Stimulated activated CD8-positive, alpha-beta memory T cell treated with anti-CD3 and anti-CD28 coated beads, Interleukin-7, amount 100 ng/mL, for 4 hours (primary cell): ENCODE measurements at places on chromosomes 3 and 15.

GRCh38 chr3:151919030-151919328 lies 45.5 kb downstream of the SUCNR1 start:
- DNase-seq: no peak

DNA sequence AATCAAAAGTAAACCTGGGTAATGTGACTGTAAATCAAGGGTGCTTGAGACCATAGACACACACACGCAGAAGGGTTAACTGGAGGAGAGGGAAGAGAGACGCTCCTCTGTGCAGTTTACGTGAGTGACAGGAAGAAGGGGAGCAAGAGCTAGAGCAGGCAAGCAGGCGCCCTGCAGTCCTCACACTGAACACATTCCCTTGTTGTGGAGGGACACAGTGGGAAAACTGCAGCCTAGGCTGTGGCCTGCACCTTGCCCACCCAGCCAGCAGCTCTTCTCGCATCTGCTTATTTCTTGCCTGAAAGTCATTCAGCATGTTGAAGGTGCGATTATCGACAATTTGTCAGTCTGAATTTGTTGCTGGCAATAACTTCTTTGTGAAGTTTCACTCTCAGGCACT lies 24.2 kb downstream of the SOX2 start:
- no peak for DNase-seq

GRCh38 chr15:61756071-61756820 lies 304.0 kb downstream of the VPS13C start:
- DNase-seq: no peak

GRCh38 chr3:142046320-142047020 lies 102.9 kb downstream of the TFDP2 start:
- no peak for DNase-seq

GRCh38 chr15:98442379-98442833 lies 205.9 kb upstream of the IGF1R start:
- peak; percentile 15 for DNase-seq

GRCh38 chr3:189204167-189204866 lies 32.5 kb downstream of the TPRG1 start:
- no peak for DNase-seq

GRCh38 chr15:100802421-100803170 lies 77.0 kb upstream of the ALDH1A3 start:
- no peak for DNase-seq

DNA sequence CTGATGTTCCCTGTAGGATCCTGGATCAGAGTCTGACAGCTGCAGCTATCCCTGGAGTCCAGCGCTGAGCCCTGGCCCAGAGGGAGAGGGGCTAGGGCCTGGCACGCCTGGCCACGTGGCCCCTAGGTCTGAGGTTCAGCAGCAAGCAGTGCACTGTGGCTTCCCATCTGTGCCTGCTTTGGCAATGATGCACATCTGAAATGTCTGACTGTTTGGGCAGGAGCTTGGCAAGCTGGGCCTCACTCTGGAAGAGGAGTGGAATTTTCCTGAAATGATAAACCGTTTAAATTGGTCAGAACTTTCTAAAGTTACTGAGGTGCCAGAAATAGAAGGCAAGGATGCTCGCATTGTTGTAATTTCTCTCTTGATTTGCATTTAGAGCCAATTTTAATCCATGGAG lies 48.8 kb upstream of the MRPS22 start:
- DNase-seq: no peak

DNA sequence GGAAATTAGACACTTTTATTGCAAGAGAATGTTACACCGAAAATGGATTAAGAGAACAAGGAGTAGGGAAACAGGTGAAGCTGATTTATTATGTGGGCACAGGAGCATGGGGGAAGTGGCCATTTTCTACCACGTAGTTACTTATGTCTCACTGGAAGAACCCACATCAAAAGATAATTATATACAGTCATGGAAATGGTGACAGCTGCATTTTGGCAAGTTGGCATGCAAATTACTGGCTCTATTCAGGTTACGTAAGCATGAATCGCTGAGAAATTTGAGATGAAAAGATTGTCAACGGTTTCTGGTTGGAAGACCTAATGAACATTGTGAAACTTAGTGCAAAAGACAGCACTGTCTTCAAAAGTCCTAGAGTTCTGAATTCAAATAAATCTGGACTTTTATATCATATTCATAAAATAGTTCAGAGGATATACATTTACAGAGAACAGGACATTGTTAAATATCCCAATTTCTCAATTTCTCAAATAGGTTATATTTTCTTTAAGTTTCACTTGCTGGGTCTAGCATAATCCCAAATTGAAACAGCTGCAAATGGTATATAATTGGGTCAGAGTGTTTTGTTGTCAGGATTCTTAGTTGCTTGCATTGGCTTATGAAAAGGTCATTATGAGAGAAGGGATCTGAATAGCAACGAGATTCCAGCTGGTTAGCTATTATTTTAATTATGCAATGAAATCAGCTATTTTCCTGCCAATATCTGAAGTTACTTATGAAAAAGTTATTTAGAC lies 567.8 kb downstream of the ZPLD1 start:
- no peak for DNase-seq

DNA sequence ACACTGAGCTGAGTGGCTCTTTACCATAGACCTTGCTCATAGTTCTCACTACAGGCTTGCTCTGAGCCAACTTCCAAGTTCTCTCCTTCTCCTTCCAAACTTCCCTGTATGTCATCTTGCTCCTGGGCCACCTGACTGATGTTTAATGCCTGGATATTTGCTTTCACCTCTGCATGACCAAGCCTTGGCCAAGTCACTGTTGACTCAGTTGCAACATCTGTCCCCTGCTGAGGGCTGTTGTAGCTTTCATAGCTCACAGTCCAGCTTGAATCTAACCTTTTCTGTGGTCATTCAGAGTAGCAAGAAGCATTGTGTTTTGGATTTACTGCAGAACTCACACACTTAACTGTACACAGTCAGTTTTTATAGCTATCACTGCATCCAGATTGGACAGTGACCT lies 171.8 kb upstream of the ROPN1 start:
- no peak for DNase-seq
